ENCODE measurements at places on chromosomes 1 and 21. TPM values are rescaled to one million over a fixed set of nuclear protein-coding genes. Genes with fewer than 3 reads are reported as not detected.

DENND2C gene
- total RNA-seq = 4.1 TPM

NHLH2 gene
- not detected for total RNA-seq

CFH gene
- total RNA-seq = 151 TPM

LIN28A gene
- 1.4 TPM for total RNA-seq

POU3F1 gene
- total RNA-seq = 0.09 TPM

ROR1 gene
- total RNA-seq = 13.1 TPM

APCS gene
- total RNA-seq = 54.7 TPM

RIMS3 gene
- total RNA-seq = 4.2 TPM

CD34 gene
- total RNA-seq = 23.2 TPM

LRRC53 gene
- total RNA-seq = not detected

ADCY10 gene
- total RNA-seq = 0.81 TPM

SPRR2G gene
- total RNA-seq = not detected

TTC34 gene
- 1.4 TPM for total RNA-seq

NBPF9 gene
- 18.8 TPM for total RNA-seq

CFAP107 gene
- total RNA-seq = not detected

FAM43B gene
- total RNA-seq = 0.52 TPM

C1orf141 gene
- total RNA-seq = not detected

DFFB gene
- 9.8 TPM for total RNA-seq

TFAP2E gene
- 0.66 TPM for total RNA-seq

GTF2B gene
- 23.8 TPM for total RNA-seq

JAM2 gene
- total RNA-seq = 27.4 TPM

MMP23B gene
- 56.0 TPM for total RNA-seq

CD48 gene
- 15.0 TPM for total RNA-seq

B3GALT5 gene
- 48.7 TPM for total RNA-seq

LPAR3 gene
- total RNA-seq = 1.4 TPM

NBPF11 gene
- 11.4 TPM for total RNA-seq

RNF186 gene
- total RNA-seq = 0.32 TPM

CD1C gene
- 1.4 TPM for total RNA-seq

L1TD1 gene
- 0.29 TPM for total RNA-seq

TP73 gene
- total RNA-seq = 0.17 TPM

CACNA1E gene
- total RNA-seq = 0.63 TPM

IFI44 gene
- 22.7 TPM for total RNA-seq

DNAI4 gene
- total RNA-seq = 17.1 TPM

DENND2D gene
- total RNA-seq = 42.8 TPM

VWA5B1 gene
- total RNA-seq = 2.1 TPM

INAVA gene
- total RNA-seq = 152 TPM

PIAS3 gene
- total RNA-seq = 36.5 TPM

MIXL1 gene
- total RNA-seq = not detected

ARHGEF11 gene
- 40.5 TPM for total RNA-seq

Measured in mucosa of gallbladder (tissue), 1 donor.